ENCODE measurements at places on chromosomes 2 and 18.

GRCh38 chr2:10078704-10079265 is 1.4 kb downstream of the CYS1 start:
- no peak for DNase-seq

- no peak for DNase-seq
Measured at GRCh38 chr2:119332953-119333352, 33.7 kb downstream of the C2orf76 start.

DNA sequence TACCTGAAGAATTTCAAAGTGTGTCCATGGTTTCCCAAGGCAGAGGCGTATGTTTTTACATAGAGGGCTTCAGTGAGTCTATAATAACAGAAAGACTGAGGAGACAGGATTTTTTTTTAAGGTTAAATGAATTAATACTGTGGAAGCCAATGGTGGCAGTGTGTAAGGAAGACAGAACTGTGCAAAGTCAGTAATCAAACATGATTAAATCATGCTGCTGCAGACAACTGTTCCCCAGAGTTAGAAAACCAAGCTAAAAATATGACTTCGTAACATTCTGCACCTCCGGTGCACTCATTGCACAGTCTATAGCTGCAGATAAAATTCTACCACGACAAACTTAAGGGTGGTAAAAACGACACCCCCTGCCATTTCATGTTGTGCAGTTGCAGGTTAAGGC is 309.6 kb upstream of the TRIB2 start:
- no peak for DNase-seq

DNA sequence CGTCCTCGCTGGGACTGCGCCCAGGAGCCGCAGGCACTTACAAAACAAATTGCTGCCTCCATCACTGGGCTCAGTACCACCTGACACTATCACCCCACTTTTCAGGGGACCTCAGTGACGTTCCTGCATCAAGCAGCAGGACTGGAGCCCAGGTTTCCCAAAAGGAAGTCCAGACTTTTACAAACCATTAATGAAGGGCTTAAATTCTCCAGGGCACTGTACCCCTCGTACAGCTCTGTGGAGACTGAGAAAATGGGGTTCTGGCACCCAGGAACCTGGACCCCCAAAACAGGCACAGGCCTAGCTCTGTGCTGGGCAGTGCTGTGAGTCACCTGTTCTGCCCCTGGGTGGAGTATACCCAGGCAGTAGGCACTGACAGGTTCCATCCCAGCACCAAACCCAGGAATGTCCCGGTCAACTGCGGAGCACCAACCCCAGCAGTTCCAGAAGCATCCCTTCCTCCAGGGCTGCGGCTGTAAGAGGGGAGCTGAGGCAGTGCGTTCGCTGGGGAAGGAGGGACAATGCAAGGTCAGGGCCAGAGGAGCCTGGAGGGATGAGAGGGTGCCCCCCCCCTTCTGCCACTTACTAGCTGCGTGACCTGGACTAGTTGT is 24.6 kb upstream of the NOTO start:
- DNase-seq = no peak

DNA sequence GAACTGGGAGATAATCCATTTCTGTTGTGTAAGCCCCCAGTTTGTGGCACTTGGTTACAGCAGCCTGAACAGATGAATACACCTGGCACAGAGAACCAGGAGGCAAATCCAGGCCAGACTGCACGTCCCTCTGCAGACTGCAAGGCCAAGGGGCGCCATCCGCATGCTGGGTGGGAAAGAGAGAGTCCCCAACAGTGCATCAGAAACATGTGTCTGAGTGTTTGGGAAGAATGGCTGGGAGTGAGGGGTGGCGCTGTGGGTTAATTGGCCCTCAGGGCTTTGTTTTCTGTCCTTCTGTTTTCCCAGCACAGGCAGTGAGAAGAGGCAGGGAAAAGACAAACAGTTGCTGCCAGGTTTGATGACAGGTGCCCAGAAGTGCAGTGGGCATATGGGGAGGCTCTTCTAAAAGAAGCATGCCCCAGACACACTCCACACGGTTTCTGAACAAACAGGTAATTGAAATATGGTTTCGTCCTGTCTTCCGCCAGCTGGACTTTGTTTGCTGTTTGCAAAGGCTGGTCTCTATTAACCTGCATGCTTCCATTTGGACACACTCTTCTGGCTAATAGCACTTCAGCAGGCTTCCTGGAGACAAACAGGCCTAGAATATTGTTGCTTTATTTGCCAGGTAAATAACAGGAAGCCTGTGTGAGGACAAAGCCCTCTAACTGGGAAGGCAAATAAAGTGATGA is 43.4 kb upstream of the SEC11C start:
- no peak for DNase-seq

- no peak for DNase-seq
Measured at GRCh38 chr2:170324640-170325046, 146.7 kb downstream of the MYO3B start.

GRCh38 chr2:237862528-237862895 is 3.1 kb downstream of the RAMP1 start:
- no peak for DNase-seq

DNA sequence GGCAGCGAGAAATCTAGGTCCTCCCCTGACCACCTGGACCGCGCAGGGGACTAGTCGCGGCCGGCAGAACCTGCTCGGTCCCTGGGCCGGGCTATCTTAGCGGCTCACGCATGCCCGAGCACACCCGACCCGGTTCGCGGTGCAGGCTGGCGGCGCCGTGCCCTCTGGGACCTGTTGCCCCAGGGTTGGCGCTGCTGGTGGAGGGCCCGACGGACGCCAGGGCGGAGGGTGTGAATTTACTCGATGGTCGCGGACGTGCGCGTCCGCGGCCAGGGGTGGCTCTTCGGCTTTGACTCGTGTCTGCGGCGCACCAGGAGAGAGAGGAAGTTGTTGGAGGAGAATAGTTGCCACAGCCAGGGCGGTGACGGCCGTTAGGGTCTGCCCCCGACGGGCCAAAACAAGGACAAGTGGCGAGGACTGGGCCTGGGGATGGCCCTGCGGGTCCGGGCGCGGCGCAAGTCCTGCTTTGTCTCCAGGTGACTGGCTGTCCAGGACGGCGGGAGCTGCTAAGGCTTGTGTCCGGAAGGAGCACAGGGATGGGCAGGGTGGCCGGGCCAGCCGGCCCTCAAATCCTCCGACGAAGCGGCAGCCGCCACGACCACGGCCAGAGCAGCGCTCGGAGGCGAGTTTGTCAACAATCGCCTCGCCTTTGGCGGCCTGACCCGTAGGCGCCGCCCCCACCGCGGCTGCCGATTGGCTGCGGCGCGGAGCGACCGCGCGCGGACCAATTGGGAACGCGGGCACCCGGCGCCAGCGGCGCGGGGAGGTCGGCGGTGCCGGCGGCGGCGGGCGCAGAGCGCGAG is 1.3 kb downstream of the BCL2L11 start:
- peak; percentile 50 for DNase-seq

DNA sequence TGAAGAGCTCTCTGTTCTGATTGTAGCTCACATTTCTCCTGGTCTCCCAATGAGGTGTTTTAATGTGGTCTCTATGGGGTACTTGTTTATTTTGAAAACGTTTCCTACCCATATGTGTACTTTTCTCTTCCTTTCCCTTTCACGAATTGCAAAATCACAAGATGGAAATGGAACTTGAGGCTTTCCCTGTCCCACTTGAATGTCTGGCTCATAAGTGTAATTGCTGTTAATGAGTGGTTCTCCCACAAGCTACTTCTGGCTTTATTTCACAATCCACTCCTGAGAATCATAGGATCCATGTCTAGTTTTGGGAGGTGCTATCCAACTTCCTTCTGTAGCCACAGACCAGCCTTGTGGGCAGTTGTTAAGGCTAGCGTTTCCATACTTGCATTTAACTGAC is 81.1 kb upstream of the CAVIN2 start:
- DNase-seq = no peak

DNA sequence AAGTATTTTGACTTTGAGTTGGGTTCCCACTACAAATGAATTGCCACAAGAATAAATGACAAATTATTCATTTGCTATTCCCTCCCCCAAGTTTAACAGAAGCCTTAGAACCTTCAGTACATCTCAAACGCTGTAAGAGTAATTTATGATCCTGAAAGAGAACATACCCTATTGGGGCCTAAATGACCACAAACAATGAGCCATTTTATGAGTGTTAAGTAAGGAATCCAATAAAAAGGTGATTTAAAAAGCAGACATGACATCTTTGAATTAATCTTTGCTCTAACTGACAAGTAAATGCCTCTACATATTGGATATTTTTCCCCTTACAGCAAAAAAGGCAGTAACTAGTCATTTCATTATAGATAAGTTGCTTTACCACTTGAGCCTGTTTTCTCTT is 136.9 kb downstream of the NRXN1 start:
- DNase-seq = no peak

DNA sequence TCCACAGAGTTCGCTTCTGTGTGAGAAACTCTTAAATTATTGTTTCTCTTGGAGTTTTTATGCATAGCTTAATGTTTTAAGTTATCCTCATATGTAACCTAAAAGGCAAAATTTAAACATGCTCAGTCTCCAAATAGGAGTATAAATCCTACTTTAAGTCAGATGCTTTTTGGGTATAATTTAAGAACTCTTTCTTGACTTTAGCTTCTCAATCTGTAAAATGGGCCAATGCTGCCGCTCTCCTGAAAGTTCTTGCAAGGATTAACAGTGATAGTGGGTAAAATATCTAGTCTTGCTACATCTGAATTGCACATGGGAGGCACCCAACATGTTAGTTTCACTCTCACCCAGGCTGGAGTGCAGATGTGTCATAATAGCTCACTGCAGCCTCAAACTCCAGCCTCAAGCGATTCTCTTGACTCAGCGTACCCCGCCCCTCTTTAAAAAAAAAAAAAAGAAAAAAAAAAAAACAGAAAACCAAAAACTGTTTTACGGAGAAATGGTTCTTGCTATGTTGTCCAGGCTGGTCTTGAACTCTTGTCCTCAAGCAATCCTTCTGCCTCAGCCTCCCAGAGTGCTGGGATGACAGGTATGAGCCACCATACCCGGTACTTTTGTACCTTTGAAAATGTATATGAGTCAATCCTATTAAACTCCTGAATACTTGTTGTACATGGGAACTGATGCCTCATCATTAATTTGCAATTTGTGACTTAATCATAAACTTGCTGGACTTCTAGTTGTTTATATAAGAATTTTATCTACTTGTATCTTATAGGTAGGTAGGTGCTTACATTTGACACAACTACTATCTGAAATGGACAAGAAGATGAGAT is 1.8 kb downstream of the FBXO48 start:
- DNase-seq = no peak

- no peak for DNase-seq
Measured at GRCh38 chr18:25976554-25976953, 113.9 kb downstream of the SS18 start.

DNA sequence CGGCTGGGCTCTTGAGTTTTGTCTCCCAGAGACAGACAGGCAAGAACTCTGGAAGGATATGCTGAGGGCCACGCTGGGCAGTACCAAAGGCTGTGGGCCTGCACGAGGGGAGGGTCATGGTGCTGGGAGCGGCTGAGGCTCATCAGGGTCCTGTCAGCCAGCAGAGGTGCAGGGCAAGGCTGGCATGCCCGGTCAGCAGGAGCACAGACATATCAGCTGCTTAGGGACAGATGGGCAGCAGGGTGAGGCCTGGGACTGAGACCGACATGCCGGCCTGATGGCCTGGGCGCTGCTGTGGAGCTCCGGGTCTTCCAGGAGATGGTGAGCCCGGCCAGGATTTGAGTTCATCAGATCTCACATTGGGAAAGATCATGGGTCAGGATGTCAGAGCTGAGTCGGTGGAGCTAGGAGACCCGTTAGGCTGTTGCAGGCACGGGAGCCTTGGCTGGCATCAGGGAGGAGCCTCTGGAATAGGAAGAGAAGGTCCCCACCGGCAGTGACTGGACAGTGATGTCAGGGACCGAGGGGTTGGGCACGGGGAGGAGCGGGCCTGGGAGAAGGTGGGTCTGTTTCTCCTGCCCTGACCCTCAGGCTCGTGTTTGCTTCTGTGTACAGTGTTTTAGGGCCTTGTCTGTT is 18.8 kb downstream of the CNDP2 start:
- no peak for DNase-seq

DNA sequence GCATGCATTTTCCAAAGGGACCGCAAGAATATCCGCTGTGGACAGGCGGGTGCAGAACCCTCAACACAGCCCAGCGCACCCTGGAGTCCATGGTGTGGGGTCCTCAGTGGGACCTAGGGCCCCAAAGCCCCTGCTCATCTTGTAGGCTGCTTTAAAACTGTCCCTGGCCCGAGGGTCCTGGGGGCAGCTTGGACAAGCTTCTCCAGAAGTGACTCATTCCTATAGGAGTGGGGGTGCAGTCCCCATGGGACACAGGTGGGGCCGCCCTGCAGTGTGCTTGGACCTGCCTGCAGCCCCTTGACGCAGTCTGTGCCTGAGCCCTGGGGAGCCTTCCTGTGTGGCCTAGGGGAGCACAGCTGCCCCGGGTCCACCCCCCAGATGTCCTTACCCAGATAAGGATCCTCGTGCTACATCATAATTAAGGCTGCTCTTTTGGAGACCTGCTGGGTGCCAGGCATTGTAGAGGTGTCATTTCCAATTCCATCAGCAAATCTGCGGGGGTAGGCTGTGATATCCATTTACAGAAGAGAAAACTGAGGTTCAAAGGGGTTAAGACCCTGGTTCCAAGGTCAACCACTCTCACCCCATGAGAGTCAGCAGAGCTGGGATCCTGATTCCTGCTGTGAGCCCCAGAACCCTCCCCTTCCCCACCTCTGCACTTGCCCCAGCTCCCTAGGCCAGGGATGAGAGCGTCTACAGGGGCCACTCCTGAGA is 1.7 kb upstream of the HS6ST1 start:
- no peak for DNase-seq

DNA sequence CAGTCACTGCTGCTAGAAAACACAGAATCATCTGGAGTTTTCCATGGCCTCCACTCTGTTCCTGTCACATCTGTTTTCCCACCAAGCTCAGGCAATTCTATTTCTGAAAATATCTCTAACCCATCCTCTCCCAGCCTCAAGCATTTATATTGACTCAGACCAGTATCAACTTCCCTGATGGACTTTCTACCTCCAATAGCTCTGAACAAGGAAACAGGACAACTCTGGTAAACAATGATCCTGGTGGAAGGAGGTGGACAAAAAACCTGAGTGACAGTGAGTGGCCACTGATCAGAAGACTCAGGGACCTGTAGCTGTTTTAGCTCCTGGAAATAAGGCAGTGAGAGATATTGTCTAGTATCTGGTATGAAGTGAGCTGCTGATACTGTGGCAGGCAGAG is 23.4 kb downstream of the BMP10 start:
- DNase-seq = no peak
